ENCODE measurements at places on chromosomes 5 and 9. TPM values are rescaled to one million over a fixed set of nuclear protein-coding genes. Genes with fewer than 3 reads are reported as not detected.
A peak's percentile ranks its signal among the peaks of the same experiment; 100 is the strongest.

The SLC34A1 gene
- not detected for total RNA-seq

GRCh38 chr5:175652741-175653663 lies 4.9 kb upstream of the HRH2 start:
- no peak for DNase-seq

The CDK9 gene
- total RNA-seq = 116 TPM

DNA sequence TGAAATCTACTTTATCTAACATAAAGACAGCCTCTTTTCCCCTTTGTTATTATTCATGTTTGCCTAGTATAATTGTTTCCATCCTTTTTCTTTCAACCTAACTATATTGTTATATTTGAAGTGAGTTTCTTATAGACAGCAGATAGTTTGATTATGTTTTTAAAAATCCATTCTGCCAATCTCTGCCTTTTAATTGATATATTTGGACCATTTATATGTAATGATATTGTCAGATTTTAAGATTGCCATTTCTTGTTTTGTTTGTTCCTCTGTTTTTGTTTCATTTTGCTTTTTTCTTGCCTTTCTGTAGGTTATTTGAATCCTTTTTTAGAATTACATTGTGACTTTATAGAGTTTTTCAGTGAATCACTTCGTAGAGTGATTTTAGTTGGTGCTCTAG lies 74.8 kb upstream of the TMEM171 start:
- DNase-seq = no peak

DNA sequence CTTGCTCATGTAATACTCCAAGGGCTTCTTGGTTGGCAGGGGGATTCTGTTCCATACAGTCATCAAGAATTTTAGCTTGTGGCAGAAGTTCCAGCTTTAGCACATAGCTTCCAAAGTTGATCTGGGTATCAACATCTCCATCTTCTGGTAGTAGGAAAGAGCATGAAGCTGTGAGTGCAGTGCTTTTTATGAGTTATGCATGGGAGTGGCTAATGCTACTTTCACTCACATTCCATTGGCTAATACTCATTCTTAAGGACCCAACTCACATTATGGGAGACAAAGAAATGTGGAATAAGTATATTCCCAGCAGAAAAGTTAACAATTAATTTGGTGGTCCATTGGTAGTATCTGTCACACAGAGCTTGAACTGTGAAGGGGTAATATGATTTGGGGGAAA lies 194.2 kb upstream of the CHD1 start:
- no peak for DNase-seq

DNA sequence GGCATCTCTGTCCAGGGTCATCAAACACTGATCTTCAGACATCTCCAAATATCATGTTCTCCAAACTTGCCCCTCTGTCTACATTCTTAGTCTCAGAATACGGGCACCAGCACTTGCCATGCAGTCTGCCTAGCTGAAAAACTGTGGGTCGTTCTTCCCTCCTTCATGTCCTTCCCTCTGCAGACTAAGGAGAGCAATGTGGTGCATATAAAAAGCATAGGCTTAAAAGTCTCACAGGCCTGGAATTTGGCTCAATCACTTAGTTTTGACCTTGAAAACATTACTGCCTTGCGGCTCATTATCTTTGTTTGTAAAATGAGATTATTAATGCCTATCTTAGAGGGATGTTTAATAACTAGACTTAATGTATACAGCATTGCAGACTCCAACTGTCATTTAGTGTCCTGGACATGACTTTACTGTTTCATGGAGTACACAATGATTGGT lies 362.8 kb downstream of the NPR3 start:
- DNase-seq = no peak

DNA sequence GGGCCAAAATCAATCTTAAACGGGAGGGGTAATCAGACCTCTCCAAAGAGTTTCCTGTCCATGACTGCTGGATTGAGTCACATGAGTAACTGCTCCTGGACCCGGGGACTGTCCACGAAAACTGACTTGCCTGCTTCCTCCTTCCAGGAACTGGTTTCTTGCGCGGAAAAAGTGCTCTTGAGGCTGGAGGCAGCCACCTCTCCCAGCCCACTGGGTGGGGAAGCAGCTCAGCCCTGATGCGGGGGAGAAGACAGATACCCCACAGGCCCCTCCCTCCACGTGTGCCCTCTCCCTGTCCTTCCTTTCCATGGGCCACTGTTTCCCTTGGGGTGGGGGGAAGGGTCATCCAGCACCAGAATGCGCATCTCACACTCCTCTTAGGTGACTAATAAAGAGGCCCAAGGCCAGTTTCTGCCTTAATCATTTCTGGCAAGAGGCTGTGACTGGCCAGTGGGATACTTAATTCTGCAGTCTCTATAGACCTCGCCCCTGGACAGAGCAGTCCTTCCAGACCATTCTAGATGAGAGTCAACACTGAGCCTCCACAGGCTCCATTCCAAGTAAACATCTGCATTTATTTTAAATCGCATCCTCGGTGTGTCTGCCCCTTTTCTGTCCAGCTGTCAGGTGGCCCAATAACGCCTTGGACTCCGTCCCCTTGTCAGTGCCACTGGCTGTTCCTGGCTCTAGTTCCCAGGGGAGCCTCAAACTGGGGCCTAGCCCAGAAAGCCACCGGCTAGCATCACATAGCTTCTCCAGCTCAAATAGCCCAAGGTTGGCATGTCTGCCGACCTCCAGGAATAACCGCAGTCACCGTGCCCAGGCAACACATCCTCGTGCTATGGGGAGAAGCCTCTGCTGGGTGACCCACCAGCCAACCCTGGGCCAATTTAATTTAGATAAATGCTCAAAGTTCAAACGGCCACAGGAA lies 12.0 kb downstream of the REXO4 start:
- DNase-seq = no peak

DNA sequence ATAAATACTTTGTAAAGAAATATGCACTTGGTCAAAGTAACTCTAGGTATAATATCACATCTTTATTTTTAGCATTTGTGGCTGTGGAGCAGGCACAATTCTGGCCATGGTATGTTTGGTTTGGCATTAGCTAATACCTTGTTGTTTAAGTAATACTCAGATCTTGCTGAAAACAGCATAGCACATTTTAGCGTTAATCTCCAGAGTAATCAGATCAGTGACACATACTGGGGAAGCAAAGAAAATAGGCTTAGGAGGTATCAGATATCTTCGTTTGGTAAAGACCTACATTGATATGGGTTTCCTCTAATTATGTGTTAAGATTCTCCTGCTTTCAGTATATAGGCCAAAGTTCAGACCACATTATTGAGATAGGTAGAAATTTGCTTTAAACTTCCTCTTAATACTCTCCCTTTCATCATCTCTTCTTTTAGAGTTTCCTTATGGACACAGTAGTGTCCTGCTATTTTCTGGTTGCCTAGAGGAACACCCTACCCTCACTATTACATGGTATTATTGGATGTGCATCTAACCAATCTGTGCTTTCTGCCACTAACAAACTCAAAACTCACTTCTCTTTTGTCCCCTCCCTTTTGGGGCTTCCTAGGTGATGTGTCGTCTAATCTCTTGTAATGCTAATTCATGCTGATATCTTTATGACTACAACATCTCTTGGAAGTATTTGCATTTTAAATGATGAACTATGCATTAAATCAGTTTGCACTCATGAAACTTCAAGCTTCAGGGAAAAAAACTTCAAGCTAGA lies 437.3 kb upstream of the ADAMTSL1 start:
- DNase-seq = no peak

DNA sequence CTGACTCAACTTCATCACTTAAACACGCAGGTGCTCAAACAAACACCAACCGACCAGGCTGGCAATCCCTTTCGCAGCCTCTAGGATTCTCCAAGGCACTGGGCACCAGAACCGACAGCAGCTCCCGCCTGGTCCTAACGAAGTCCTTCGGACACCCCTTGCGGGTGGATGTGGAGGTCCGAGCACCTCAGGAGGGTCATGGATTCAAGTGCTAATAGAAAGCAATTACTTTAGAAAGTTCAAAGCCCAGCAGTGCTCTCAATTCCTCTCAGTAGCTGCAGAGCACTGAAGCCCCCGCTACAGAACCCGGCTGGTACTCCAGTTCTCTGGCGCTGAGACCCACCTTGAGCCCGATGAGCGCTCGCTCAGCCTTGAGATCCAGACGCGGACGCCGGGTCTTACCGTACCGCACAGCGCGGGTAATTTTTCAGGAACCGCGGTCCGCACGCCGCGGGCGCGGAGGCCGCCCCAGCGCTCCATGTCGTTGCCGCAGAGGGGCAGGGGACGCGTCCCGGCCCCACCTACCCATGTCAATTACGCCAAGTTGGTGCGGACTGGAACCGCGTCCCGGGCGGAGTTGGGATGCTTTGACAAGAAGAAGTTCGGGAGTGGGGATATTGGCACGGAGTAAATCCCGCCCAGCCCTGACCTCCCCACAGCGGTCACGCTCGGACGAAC lies 638 bp downstream of the MARCHF3 start:
- DNase-seq = no peak

DNA sequence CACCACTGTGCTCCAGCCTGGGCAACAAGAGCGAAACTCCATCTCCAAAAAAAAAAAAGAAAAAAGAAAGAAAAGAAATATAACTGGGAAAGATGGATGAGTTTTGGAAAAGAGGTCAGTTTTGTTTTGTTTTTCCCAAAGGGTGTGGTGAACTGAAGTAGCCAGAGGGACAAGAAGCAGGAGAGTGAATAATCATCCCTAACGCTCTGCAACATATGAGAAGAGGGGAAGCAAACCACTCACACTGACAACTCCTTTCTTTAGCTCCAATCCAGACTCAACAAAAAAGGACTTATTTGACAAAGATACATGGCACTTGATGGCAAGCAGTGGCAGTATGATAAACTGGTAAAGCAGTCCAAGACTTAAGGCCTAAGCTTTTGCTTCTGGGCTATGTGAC lies 176.1 kb upstream of the HMHB1 start:
- no peak for DNase-seq

- peak; percentile 71 for DNase-seq
These were observed at the start of gene ERBIN for GRCh38 chr5:65926276-65926783. Gene ERBIN (plus strand): TSS chr5:65926575. CDS start chr5:65992719, 66,144 bp downstream.

The TMC1 gene
- 0.99 TPM for total RNA-seq

The SPATA31E1 gene
- total RNA-seq = not detected

DNA sequence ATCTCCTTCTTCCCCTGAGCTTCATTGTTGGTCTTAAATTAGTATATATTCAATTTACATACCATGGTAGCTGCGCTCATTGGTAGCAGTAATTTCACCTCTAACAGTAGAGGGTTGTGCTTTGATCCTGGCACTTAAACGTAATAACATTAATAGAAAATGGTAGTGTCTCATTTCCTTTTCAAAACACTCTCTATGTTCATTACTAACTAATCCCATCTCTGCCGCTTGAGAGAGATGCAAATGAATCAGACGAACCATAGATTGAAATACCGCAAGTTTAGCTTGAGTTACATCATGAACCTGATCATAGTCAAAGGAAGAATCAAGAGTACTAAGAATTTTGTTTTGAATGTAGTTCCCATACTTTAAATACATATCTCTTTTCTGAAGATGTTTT lies 2.2 kb downstream of the THBS4 start:
- DNase-seq = no peak

The CAVIN4 gene
- 1.4 TPM for total RNA-seq

DNA sequence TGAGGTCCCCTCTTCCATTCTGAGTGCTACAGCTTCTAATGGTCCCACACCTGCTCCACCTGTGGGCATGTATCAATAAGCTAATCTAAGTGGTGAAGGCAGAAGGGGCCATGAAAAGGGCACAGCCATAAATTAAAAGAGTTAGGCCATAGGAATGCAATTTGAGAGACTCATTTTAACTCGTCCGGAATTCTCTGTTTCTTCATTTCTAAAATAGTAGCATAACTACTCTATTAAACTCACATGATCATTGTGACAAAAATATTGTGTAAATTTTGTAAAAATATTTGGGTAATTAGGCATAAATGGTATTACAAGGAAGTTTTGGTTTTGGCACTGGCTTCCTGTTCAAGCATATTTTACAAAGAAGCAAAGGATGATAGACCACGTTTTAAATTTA lies 103.1 kb upstream of the TXNDC8 start:
- no peak for DNase-seq

DNA sequence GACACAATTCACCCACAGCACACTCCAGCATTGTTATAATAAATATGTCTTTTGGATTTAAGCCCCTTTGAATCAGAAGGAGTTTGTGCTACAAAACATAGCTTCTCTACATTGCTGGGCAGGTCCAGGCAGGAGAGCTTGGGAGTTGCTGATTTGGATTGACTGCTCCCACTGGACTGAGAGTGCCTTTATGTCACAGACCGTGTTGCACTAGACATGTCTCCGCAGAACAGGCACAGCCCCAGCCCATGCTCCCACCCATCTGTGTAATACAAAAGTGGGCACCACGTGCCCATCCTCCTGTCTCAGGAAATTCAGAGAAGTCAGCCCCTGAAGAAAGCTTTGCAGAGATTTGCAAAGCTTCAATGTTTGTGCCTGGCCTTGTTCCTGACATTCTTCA lies 117.1 kb downstream of the MED10 start:
- no peak for DNase-seq

DNA sequence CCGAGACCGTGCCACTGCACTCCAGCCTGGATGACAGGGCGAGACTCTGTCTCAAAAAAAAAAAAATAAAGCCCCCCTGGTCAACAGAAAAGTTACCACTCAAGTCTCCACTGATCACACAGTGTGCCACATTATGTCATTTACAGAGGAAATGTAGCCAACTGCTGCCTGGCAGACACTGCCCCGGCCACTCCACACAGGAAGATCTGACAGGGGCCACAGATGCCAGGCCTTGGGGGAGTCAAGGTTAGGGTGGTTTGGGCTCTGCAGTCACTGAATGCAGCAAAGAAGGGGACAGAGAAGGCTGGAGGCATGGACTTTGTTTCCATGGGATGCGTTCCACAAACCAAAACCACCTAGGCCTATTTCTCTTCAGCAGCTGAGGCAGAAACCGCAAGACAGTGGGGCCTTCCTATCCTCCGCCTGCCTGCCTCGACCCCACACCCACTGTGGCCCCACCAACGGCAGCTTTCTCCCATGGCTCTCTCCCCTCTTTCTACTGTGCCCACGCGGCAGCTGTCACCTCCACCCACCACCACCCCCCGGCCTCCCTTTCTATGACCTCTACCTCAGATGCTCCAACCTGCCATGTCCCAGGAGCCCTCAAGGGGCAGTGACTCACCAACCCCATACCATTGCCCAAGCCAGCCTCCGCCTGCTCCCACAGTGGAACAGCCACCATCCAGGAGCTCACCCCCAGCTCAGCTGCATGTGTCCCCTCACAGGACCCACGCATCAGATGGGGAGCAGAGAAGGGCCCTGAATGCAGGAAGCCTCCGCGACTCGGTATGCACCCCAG lies 12.4 kb downstream of the IPPK start:
- no peak for DNase-seq
